Stimulated activated CD4-positive, alpha-beta T cell treated with anti-CD3 and anti-CD28 coated beads, TNF-alpha, amount 100 ng/mL, for 4 hours (primary cell): ENCODE measurements at places on chromosomes 5 and 9.

GRCh38 chr5:68248896-68249295, 33.3 kb downstream of the PIK3R1 start:
- no peak for DNase-seq

GRCh38 chr9:98530806-98531386, 177.8 kb downstream of the GABBR2 start:
- DNase-seq: no peak

DNA sequence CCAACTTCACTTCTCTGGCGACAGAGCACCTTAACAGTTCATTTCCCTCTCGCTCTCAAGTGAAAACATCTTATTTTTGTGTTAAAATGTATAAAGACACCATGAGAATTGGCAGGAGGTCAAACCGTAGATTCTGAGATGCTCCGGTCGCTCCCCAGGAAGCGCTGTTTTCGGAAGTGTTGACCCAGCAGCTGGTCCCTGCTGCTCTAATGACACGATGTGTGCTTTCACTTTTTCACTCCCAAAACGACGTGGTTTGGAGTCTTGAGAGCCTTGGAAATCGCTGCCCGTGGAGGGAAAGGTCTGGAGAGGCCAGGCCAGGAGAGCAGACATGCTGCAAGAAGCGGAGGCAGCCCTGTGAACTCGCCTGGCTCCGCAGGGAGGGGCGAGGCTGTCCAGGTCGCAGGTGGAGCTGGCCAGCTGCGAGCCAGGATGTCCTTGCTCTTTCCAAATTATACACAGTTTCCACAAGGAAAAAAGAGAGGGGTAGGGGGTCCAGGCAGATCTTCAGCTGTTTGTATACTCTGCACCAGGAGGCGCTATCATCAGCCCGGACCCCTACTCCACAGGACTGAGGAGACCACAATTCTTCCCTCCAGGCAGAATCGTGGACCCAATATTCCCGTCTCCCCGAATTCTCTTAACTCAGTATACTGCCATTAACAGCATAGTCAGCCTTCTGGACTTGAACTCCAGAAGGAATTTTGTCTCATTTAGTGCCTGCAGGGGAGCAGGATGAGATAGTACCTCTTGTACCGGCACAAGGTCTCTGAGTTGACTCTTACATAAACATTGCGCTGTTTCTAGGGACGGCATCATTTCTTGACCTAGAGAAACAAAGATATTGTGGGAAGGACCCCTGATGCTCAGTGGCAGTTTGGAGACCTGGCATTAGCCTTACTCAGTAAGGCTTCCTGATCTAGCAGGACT, 248.6 kb upstream of the ANKRD55 start:
- no peak for DNase-seq

DNA sequence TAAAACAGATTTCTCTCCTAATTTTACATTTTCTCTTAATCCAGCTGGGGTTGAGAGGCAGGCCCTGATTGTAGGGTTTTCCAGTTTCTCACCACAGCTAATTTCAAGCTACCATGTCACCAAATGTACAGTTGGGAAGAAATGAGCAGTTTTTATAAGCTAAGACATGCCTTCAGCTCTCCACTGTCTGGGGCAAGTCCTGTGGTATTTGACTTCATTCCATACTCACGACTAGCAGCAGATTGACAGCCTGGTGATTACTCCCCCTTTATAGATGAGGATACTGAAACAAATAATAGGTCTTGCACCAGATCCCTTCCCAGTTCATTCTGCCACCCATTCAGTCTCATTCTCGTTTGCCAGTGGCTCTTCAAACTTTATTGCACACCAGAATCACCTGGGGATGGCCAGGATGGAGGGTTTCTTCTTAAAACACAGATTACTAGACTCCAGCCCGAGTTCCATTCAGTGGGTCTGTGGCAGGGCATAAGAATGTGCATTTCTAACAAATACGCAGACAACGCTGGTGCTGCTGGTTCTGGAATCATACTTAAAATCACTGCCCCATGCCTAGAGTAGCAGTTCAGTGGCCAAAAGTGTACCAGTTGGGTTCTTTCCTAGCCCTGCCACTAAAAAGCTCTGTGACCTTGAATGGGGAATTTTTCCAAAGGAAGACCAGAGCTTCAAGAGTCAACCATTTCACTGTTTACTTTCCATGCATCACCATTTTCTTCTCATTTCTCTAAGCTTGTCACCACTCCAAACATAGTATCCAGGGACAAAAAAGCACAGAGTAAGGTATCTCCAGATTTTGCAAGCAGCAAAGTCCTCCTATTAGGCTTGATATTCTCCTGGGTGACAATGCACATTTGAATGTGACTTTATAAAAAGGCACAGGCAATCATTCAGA, 64.3 kb downstream of the CSNK1A1 start:
- DNase-seq: no peak

DNA sequence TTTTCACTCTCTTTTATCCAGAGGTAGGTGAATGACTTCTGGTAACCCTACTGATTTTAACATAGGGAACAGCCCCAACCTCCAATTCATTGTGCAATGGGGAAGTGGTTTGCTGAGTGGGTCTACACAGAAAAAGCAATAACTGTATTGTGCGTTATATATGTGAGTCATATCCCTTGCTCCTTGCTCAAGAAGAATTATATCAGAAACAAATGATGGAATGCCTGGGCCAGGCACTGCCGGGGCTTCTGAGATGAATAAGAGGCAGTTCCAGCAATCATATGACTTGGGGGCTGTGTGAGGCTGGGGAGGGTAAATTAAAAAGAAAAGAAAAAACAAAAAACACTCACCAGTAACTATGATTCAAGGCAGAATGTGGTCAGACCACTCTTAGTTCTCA, 79.2 kb upstream of the ABCA1 start:
- no peak for DNase-seq

- no peak for DNase-seq
Measured at GRCh38 chr5:173884402-173885053, 3.6 kb upstream of the CPEB4 start.

GRCh38 chr9:92739346-92739970, 25.2 kb downstream of the BICD2 start:
- DNase-seq: no peak

GRCh38 chr5:166716856-166717492, 1574.5 kb upstream of the WWC1 start:
- DNase-seq: no peak

DNA sequence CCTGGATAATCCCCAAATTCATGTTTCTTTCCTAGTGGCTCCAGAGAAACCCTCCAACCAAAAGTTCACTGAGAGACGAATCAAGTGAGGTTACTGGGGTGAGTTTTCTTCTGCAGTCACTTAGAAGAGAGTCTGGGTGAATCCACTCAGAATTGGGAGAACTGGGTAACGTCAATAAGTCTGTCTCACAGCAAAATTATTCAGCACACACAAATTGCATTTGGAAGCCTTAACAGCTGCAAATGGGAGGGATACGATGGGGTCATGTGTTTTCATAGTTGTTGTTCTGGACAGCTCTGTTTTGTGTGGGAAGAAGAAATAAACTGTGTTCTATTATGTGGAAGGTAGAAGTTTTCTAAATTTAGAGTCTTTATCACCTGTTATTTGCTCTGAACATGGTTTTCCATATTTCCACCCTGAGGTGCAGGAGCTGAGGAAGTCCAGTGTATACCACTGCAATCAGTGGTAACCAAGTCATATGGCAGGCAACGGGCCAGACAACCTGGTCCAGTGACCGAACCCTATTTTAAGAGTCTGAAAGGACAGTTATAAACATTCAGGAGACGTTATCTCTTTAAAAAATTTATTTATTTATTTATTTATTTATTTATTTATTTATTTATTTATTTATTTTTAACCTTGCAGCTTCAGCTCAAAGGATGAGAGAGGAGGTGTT, 21.9 kb downstream of the MARCHF3 start:
- DNase-seq: no peak

DNA sequence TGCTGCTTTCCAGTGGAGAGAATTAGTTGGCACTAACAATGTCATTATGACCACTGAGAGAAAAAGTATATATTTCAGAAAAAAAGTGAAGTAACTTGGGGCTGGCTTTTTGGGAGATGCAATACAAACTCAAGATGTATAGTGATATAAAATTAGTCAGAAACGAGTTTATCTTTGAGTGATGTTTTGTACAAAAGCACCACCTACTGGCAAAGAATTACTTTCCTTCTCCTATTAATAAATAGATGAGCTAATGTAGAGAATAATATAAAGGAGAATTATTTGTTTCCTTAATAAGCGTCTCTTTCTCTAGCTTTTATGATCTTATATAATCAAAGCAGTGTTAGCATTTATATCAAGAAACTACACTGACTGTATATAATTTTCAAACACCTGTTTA, 158.8 kb downstream of the MEF2C start:
- DNase-seq: no peak

- no peak for DNase-seq
Measured at GRCh38 chr5:147481874-147482705, 27.8 kb downstream of the DPYSL3 start.

GRCh38 chr5:88663793-88664216, 219.2 kb downstream of the MEF2C start:
- no peak for DNase-seq

DNA sequence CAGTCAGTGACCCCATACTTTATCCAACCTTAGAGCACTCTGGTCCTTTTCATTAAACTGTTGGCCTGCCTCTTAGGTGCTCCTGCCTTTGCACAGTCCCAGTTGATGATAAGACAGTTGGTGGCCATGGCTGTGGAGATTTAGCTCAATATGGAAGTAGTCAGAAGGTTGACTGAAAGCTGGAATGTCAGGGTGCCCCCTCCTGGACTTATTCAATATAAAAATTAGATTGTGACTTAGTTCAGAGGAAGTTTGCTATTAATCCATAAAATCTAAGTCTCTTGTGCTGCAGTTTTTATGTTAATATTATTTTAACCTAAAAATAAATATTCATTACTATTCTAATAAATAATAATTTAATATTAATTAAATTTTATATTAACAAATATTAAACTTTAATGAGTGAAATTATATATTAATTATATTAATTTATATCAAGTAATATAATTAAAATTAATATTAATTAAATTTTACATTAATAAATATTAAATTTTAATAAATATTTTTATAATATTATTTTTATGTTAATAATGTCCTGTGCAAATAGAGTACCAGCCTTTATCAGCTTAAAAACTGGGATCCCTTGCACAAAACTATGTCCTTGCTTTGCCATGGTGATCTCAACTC, 77.7 kb upstream of the ADAMTSL1 start:
- DNase-seq: no peak

DNA sequence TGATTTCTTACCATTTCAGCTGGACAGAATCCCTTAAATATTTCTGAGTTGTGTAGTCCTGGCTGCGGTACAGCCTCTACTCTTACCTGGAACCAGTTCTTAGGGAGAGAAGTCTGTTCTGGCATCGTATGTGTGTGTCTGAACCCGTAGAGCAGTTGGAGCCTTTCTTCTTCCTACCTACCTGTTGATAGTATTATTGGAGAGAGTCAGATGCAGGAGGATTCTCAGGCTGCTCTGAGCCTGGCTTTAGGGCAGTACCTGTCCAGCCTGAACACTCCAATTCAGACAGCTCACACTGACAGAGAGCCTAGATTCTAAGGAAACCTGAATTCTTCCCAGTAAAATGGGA, 190.1 kb downstream of the CD180 start:
- no peak for DNase-seq

DNA sequence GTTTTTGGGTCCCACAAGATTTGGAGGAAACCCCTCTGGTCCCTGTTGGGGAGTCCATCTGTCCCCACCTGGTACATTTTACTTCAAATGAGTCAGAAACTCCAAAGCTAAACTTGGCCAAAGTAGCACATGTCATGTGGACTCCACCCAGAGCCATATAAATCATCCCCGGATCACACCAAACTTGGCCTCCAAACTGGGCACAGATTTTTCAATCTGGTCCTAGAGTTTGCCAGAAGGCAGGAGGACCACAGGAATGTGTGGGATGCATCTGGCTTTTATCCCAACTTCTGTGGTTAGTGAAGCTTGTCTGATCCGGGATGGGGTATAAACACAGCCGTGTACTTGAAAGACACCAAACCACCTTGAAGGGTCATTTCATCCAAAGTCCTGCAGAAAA, 66.3 kb downstream of the MAT2B start:
- DNase-seq: no peak

GRCh38 chr9:34046784-34047379, 1.8 kb downstream of the UBAP2 start:
- no peak for DNase-seq

DNA sequence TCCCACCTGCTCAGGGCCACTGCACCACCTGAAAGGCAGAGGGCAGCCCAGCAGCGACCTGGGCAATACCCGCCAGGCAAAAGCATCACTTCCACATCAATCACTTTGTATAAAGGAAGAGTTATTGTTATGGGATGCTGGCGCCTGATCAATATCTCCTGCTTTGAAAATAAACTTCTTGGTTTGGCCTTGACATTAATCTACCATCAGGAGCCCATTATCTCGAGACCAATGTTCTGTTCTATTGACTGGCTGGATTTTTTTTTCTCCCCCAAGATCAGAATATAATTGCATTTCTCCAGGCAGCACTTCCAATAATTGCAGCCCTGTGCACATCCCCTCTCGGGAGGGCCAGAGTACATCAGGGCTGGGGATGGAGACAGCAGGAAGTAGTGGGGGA, 44.4 kb upstream of the SAP30L start:
- DNase-seq: no peak

- DNase-seq: no peak
Measured at GRCh38 chr5:83026930-83027687, 50.1 kb downstream of the TMEM167A start.

- DNase-seq: no peak
Measured at GRCh38 chr5:52870448-52870847, 82.7 kb downstream of the ITGA1 start.

DNA sequence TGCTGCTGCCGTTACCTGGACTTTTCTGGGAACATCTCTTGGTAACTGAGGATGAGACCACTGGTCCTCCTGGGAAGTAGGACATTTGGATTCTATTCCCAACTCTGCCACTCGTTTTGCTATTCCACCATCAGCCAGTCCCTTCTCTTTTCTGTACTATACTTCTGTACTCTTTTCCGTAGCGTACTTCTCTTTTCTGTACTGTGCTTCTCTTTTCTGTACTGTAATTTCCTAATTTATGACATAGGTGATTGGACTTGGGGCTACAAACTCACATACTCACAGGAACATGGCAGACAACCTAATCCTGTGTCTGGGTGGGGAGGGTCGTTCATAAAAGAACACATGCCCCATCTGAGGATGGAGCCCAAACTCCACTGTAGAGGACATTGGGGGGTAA, 335.3 kb upstream of the PANK3 start:
- no peak for DNase-seq
